Fibroblast of skin of back (primary cell): ENCODE measurements at places on chromosomes 3 and 15.

- no peak for DNase-seq
These were observed 1.2 kb upstream of the USF3 start for GRCh38 chr3:113697500-113698090.

DNA sequence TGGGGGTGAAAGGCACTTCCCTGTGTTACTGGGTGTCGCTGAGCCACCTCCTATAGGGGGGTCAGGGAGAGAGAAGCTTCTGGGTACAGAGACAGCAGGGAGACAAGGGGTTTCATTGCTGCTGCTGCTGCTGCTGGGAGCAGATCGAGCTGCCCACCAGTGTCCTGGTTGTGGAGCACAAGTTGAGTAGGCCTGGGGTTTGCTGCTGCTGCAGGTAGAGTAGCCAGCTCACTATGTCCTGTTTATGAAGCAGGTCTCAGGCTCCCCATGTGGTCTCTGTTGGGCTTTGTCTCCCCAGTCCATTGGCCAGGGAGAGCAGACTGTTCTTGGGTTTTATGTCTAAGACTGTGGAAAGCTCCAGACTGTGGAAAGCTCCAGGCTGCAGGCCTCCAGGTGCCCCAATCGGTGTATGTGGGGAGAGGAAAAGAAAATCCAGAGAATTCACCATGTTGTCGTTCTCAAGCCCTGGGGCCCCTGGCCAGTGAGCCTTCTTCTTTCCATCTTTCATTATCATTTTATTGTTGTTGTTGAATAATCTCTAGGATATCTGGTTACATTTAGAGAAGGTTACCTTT, 157.8 kb downstream of the ADAMTS17 start:
- no peak for DNase-seq

- peak; percentile 35 for DNase-seq
These were observed 4.8 kb upstream of the RBP2 start for GRCh38 chr3:139481116-139481515.

DNA sequence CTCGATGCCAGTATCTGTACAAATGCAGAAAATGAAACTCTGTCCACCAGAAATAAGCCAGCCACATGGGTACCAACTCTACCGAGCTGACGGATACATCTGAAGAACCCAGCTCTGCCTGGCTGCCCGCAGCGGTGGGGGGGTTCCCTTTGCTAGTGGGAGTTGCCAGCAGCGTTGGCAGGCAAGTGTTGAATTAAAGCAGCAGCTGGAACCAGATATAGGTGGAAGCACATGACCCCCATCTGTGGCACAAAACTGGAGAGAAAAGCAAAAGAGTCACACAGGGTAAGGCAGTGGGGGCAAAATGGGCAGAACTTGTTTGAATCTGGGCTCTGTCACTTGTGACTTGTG, 17.9 kb downstream of the CRYGS start:
- no peak for DNase-seq

DNA sequence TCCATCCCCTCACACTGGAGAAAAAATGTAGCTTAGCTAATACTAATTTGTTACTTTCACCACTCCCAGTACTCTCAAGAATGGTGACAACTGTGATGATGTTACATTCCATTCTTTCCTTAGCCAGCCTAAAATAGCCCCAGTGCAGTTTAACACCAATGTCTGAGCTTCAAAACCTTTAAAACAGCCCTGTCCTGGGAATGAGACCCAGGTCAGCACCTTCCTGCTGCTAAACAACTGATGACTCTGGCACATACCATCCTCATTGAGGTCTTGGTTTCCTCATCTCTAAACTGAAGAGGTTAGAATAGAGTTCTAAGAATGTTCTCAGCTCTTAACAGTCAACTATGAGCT, 3.8 kb downstream of the SCAMP2 start:
- DNase-seq: peak; percentile 18

GRCh38 chr15:84889991-84890669, 5.7 kb downstream of the SLC28A1 start:
- DNase-seq: no peak

DNA sequence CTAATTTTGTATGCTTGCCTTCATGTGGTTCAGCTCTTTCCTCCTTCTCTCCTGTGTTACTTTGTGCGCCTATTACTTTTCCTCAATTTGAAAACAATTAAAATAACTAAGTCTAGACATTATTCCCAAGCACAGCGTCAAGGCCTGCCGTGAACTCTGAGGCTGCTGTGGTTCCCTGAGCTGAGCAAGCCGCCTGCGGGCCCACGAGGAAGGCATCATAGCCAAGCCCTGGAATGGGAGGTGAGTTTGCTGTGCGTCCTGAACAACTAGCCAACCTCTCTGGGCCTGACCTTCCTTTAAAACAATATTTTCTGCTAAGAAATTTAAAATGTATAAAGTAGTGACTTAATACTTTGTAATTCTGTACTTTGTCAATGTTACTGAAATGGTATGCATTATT, 327.2 kb downstream of the OCA2 start:
- no peak for DNase-seq

GRCh38 chr3:185330644-185331043, 32.3 kb upstream of the MAP3K13 start:
- no peak for DNase-seq

DNA sequence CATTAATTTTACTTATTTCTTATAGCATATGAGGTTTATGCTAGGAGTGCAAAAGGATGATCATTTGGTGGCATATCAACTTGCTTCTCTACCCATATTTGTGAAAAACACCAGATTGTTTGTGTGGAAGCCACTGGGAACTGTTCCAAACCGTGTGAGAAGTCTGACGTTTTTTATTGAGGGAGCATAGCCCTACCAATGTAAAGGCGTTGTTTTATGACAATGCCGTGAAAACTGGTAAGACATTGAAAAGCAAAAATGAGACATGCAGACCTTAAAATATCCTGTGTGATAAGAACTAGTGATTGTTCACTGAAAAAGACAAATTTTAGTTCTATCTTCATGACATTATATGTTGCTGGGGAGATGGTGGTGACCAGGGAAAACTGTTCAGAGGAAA, 87.8 kb downstream of the CHL1 start:
- DNase-seq: no peak

DNA sequence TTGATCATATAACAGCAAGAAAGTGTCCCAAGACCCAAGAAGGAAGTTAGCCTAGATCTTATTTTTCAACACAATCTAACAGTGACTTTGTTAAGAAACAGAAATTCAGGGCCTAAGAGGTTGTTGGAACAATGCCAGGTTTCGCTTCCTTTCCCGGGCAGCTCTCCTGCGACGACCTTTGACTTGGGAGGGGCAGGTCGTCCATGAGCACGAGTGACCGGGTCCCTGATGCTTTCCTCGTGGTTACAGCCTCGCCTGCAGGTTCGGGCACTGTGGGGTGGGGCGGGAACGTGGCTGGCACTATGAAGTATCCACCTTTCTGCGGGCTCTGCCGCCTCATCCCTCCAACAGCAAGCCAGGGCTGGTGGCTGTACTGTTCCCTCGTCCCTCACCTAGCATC, 90.1 kb upstream of the RGMA start:
- DNase-seq: no peak

DNA sequence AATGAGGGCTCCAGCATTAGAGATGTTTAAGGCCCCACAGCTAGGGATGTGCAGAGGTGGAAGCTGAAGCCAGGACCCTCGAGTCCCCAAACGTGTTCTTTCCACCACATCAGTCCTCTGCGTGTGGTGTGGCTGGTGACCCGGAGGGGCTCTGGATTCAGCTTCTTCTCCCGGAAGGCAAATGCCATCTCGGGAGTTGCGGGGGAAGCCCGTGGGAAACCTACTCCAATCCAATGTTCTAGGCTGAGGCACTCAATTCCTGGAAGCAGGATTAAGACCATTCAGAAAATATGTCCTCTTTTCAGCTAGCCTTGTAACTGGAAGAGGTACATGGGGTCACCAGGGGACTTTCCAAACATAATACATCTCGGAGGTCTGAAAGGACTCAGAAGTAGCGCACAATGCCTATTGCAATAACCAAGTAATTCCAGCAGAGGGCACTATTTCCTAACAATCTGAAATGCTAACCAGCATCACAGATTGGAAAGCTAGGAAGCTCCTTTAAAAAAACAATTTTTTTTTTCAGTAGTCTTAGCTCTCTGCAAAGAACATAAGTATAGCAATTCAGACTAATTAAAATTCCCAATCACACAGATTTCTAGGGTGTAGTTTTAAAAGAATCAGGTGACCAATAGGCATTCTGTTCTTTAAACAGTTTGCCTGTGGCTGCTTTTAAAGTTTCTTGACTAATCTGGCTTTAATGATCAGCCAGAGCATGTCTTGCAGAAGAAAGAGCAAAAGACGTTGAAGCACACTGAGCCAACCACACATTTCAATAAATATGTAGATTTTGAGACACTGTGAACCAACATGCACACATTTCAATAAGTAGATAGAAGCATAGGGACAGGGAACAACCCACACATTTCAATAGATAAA, 36.1 kb downstream of the BNC1 start:
- peak; percentile 71 for DNase-seq

GRCh38 chr3:62987721-62988120, 112.5 kb upstream of the CADPS start:
- no peak for DNase-seq

DNA sequence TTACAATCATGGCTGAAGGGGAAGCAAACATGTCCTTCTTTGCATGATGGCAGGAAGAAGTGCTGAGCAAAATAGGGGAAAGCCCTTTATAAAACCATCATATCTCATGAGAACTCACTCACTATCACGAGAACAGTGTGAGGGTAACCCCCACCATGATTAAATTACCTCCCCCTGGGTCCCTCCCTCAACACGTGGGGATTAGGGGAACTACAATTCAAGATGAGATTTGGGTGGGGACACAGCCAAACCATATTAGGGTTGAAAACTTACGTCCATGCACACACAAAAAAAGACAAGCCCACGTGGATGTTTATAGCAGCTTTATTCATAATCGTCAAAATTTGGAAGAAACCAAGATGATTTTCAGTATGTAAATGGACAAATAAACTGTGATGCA, 72.3 kb downstream of the RPL22L1 start:
- DNase-seq: no peak

- DNase-seq: no peak
These were observed at the start of gene WNT7A for GRCh38 chr3:13879946-13880810. WNT7A (minus strand) TSS chr3:13880071; CDS start chr3:13879816, 255 bp downstream.

DNA sequence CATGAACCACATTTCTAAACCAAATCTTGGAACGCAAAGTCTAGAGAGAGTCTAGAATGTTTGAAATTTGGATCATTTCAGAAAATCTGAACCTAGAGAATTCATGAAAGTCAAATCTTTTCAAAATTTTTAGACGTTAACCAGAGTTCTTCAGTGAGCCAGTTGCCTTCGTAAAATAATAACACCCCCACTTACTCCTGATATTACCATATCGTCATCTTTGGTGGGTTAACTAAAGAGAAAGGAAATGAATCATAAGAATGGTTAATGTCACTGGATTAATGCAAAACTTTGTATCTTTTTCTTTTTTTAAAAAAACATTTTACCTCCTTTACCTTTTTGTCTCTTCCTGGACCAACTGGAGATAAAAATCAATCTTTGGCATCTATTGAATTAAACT, 1.2 kb upstream of the ZBED2 start:
- DNase-seq: no peak

GRCh38 chr15:96107916-96108315, 222.6 kb upstream of the NR2F2 start:
- DNase-seq: peak; percentile 68

DNA sequence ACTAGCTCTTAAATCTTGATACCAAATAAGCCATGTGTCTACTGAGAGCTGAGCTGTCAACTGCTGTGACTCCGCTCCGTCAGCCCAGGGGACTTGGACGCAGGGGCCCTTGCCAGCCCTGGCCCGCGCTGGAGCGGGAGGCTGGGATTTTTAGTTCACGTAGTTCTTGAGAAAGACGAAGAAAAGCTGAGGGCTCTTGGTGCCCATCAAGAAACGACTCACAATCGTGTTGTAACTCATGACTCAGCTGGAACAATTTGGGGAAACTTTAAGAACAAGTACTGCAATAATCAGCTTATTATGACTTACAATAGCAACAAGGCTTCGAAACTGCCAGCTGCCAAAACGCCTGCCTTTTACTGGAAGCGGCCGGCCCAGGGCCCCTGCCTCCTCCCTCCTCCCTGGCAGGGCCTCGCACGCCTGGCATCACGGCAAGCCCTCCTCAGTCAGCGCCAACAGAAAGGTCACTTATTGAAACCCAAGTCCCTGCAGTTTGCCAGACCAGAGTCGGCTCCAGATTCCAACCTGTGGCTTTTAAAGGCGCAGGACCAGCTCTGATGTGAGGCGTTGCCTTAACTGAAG, 60.3 kb downstream of the RGMA start:
- peak; percentile 48 for DNase-seq

DNA sequence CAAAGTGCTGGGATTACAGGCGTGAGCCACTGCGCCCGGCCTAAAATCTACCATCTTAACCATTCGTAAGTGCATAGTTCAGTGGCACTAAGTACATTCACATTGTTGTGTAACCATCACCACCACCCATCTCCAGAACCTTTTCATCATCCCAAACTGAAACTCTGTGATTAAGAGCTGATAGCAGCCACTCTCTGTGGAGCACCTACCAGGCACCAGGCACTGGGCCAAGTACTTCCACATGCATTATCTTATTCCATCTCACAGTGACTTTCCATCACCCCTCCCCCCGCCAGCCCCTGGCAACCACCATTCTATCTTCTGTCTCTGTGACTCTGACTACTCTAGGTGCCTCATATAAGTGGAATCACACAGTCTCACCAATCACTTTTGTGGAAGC, 2.3 kb upstream of the INSYN1 start:
- DNase-seq: no peak

DNA sequence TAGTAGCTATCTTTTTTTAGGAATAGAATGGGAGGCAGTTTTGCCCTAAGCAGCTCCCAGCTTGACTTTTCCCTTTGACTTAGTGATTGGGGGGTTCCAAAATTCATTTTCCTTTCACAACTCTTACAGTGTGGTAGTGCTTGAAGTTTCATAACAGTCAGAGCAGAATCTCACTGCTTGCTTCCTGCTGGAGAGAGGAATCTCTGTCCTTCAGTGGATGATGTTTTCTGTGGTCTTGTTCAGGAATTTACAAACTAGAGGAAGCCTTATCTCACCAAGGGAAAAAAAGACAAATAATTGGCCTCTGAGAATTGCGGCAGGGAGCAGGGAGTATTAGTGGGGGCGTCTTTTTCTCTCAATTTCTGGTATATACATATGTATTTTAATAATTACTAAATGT, 326.6 kb upstream of the C2CD4B start:
- DNase-seq: peak; percentile 49

GRCh38 chr3:197809356-197810020, 18.4 kb downstream of the LRCH3 start:
- DNase-seq: peak; percentile 86

DNA sequence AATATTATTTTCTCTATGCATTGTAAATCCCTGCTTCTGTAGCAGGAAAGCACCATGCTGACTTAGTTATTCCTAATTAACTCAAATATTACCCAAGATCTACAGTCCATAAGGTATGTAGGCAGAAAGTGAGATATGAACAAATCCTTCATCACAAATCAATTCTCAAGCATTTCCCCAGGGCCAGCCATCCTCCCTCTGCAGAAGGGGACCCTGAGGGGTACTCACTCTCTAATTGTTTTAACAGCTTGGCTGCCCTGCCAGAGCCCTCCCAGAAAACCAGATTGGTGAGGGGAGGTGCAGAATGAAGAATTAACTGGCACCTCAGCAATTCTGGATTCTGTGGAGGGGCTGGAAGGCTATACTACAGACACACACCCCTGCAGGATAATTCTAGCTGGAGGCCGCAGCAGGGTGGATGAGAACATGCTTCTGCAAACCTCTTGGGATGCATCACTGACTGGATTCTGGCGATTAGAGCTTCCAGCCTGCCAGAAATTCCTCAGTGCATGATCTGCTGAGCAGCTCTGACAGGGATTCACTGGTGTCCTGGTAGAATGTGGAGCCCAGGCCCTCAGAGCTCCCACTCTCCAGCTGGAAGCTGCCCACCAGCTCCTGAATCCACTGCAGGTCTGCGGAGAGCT, 88.6 kb upstream of the HERC1 start:
- peak; percentile 40 for DNase-seq

- peak; percentile 36 for DNase-seq
These were observed 10.0 kb downstream of the SNTN start for GRCh38 chr3:63662500-63662899.
